ENCODE measurements at places on chromosomes 11 and 22.

GRCh38 chr22:17870407-17870806 lies 96.1 kb upstream of the BID start:
- no peak for DNase-seq

DNA sequence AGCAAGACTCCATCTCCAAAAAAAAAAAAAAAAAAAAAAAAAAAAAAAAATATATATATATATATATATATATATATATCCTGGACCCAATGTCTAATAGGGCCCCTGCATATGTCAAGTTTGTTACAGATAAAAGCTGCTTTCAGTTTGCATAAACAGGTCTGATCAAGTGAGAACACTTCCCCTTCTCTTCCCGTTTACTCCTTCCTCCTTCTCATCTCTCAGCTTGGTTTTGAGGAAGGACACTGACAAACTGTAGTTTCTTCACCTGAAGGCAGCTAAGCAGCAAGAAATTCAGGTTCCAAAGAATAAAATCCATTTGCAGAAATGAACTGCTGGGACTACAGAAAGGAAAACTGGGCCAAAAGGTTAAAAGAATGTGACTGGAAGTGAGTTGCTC lies 11.7 kb downstream of the THOC5 start:
- no peak for DNase-seq

- DNase-seq = no peak
Measured at GRCh38 chr11:15212876-15213275, 98.2 kb downstream of the INSC start.

DNA sequence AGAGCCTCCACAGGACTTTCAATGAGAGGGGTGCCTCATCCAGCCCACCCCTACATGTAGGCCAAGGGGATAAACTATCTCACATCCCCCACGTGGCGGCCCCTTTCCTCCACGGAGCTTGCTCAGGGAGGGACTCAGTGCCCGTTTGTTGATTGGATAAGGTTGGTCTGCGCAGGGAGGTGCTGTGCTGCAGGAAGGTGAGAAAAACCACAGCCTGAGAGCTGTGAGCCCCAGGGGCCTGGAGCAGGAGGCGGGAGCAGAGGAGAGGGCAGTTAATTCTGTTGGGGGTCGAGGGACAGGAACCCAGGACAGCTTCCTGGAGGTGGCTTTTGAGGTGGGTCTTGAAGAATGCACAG lies 31.9 kb upstream of the ATXN10 start:
- no peak for DNase-seq

DNA sequence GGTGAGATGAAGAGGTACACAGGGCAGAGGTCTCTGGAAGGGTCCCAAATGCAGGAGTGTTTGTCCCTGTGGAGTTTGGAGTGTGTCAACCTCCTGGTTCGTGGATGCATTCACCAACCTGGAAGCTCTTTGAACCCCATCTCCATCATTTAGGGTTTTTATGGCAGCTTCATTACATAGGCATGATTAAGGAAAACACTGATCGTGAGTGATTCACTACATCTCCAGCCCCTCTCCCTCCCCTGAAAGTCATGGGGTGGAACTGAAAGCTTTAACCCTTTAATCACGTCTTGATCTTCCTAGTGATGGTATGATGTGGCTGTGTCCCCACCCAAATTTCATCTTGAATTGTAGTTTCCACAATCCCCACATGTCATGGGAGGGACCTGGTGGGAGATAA lies 19.8 kb upstream of the INCENP start:
- DNase-seq = no peak

- no peak for DNase-seq
Measured at GRCh38 chr22:39900306-39901227, at the start of gene GRAP2. Gene GRAP2, plus strand, starts transcription at chr22:39901084. Its CDS starts 46,023 bp downstream, at chr22:39947107.

DNA sequence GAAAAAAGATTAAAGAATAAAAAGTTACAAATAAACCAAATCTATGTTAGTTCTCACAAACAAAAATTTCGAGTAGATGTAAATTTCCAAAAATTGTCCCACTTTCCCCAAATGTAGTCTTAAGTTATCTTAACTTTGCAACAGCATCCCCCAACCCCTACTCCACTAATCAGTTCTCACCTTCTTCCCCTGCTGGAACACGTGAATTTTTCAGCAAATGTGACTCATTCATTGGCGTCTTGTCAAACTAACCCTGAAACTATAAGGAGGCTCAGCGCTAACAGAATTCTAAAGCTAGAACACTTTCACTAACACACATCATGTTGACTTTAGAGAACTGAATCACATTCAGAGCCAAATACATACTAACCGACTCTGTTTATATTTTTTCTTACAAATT lies 46.1 kb downstream of the PHF21A start:
- DNase-seq = no peak

Data from stimulated activated CD4-positive, alpha-beta T cell treated with anti-CD3 and anti-CD28 coated beads, TNF-alpha, amount 100 ng/mL, for 4 hours (primary cell).